NCI-H2029 (cell line): ENCODE measurements at places on chromosomes 7 and 10.

DNA sequence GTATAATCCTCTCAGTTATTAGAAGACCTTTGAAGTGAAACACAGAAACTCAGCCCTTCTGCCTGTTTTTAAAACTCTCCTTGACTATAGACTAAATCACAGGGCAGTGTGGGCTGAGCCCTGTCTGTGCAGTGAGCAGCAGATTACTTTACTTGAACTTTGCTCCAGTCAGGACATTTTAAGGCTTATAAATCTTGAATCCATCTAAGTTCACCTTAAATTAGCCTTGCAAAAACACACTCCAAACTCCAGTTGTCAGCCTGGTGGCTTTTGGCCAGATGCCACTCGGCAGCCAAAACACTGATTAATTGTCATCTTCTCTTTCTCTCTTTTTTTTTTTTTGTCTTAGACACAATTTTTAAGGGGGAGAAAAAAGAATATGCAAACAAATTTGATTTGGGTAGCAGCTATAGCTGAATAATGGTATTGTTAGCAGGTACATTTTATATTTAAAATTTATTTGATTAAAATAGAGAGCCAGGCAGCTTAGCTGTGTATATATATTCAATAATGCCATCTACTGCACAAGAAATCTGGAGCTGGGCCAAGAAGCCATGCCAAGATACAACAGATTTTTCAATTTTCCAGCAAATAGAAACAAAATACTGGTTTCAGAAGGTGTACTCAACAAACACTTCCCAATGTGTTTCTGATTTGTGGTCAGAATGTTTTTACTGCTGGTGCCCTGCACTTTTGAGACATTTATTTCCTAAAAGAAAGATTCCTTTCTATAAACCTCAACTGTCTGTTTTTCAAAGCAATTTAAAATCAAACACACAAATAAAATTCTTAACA is 247.7 kb downstream of the TFEC start:
- peak; percentile 6 for DNase-seq

DNA sequence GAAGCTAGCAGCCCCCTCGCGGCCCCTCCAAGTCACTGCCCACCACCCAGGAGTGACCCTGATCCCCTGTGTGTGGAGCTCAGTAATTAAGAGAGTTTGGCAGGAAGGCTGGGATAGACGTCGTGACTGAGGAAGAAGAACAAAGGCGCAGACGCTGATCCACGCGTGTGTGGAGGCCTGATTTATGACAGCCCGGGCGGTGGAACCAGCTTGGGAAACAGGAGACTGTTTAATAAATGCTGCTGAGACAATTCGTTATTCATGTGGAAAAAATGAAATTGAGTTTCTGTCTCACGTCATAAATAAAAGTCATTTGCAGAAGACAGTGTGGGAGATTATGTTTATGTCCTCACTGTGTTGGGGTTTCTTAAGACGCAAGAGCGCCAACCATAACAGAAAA is 130.8 kb downstream of the ELFN1 start:
- DNase-seq: no peak

DNA sequence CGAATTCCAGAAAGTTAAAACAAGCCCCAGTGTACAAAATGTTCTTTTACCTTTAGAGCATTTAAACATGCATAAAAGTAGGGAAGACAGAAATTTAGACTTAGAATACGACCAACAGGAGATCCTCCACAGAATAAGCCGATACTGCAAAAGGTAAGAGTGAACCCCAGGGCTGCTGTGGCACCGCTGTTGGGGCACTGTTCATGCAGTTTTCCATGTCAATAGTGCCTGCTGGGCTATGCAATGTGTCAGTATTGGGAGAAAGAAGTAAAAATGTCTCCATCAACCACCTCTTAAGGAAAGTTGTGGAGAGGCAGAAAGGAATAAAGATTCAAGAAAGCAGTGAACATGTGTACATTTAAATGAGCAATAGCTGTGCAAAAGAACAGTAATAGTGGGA is 326.5 kb upstream of the SEMA3C start:
- no peak for DNase-seq

DNA sequence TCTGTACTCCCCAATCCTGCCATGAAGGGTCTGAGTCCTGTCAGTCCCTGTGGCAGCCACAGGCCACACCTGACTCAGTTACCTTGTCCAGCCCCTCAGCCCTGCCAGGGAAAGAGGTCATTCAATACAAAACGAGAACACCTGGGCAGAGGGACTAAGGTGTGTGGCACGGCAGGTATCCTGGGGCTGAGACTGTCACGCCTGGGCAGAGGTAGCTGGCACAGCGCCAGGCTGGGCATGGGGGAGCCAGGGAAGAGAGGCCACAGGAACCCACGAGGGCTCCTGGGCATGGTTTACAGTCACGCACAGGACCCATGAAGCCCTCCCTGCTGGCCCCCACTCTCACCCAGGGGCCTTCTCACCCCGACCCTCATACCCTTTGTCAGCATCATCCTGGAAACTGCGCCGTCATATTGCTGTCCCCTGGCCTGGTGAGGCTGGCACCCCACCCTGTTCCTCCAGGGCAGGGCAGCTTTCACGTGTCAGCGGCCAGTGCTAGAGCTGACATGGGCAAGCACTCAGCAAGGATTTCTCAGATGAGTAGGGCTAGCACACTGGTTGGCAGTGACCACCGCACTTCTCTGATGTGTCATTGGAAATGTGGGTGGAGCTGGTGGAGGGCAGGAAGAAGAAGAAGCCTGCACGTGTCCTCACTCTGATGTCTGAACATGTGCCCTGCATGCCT is 42.7 kb downstream of the LRRC18 start:
- DNase-seq: no peak
